Brain (organoid and tissue), 16 donors: ENCODE measurements at places on chromosomes 2 and 18.

- DNase-seq, result no peak
Measured at GRCh38 chr18:48850822-48851598, 99.8 kb downstream of the SMAD7 start.

GRCh38 chr2:161146996-161147395 lies 13.2 kb upstream of the TANK start:
- no peak for DNase-seq

DNA sequence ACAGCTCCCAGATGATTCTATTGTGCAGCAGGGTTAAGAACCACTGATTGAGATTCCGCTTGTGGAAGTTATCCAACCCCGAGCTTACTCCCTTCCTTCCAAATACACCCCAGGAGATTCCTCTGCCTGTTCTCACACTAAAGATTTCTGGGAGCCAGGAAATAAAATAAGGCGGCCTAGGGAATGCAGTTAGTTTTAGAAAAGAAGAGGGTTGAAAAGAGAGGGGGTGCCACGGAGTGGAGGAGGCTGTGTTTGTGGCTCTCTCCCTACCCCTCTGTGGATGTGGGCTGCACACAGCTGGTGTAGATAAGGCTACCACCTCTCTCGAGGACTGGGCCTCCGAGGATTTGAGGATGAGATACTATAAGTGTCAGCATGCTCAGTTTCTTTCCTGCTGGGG lies 25.1 kb upstream of the SP3 start:
- no peak for DNase-seq

- DNase-seq, result no peak
Measured at GRCh38 chr2:235493402-235493774, 455 bp upstream of the AGAP1 start.

- no peak for DNase-seq
Measured at GRCh38 chr2:215431778-215432758, 3.8 kb downstream of the FN1 start.

DNA sequence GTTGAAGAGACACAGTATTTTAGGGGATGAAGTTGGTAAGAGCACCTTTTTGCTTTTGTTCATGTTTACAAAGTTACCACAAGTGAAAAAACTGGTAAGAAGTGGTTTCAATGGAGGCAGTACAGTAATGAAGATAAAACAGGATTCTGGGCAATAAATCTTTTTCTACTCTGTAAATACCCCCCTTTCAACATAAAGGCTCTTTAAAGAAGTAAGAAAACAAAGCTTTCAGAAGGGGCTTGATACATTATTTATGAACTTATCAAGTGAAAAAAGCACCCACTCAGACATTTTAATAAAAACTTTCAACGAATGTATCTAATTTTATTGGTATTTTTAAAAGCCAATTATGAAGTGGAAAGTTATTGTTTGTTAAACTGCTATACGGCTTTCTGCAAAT lies 522.9 kb downstream of the ZEB2 start:
- DNase-seq, result no peak

DNA sequence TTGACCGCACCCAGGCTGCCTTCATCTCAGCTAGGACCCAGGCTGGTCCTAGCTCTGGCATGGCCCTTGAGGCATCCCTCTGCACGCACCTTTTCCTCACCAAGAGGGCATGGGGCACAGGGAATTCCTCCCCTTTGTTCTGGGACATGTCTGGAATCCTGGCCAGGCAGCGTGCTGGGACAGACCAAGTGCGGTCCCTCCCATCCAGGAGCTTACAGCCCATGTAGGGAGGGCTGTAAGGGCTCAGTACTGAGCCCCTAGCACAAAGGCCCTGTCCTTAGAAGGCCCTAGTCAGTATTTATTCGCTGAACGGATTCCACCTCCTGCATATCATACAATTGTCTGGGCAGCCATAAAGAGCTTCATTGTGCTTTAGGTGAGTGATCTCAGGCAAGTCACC lies 3.0 kb downstream of the TMEM37 start:
- no peak for DNase-seq
